Lower lobe of right lung (tissue), 2 donors: ENCODE measurements at places on chromosomes 1 and 21. TPM values are rescaled to one million over a fixed set of nuclear protein-coding genes. Genes with fewer than 3 reads are reported as not detected.

The ARHGEF16 gene
- total RNA-seq: 10.6 TPM

GRCh38 chr1:91900562-91900961, 14.6 kb upstream of the TGFBR3 start:
- DNase-seq: no peak

GRCh38 chr1:31412732-31413404, at the start of gene SERINC2:
SERINC2 (plus strand) TSS chr1:31413213; CDS start chr1:31413266, 53 bp downstream.
- peak; percentile 59 for DNase-seq

The LRRC71 gene
- total RNA-seq: 5.3 TPM

The RHCE gene
- total RNA-seq: 0.65 TPM

The GNG12 gene
- 43.3 TPM for total RNA-seq

GRCh38 chr1:40394491-40395172, 21.1 kb downstream of the SMAP2 start:
- no peak for DNase-seq

DNA sequence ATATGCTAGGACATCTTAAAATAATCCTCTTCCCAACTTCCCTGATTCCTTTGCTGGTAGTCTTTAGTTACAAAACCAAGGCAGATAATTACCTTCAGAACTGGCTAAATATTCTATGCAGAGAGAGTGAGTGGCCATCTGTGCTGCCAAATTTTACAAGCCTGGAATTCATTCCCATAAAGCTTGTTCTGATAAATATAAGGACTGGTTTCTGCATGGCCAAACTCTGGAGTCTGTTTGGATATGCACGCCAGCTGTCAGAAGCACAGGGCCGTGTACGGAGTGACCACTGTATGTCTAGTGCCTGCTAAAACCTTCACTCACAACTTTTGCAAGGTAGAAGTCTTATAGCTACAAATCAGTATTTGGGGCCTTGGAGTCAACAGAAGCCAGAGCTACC, 66.5 kb upstream of the RAVER2 start:
- DNase-seq: no peak

DNA sequence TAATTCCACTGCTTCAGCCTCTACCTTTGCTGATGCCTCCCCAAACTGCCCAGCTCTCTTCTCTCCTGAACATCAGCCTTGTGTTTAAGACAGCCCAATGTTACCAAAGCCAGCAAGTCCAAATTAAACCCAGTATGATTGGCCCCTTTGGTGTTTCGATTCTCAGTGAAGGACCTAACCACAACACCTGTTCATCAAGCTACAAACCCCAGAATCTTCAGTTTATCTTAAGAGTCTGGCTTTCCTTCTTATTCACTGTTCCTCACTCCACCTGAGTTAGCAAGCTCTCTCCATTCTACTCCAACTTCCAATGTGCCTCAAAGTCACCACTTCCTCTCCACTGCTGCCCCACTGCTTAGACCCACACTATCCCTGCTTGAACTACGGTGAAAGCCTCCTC, 25.5 kb upstream of the ITPKB start:
- no peak for DNase-seq

DNA sequence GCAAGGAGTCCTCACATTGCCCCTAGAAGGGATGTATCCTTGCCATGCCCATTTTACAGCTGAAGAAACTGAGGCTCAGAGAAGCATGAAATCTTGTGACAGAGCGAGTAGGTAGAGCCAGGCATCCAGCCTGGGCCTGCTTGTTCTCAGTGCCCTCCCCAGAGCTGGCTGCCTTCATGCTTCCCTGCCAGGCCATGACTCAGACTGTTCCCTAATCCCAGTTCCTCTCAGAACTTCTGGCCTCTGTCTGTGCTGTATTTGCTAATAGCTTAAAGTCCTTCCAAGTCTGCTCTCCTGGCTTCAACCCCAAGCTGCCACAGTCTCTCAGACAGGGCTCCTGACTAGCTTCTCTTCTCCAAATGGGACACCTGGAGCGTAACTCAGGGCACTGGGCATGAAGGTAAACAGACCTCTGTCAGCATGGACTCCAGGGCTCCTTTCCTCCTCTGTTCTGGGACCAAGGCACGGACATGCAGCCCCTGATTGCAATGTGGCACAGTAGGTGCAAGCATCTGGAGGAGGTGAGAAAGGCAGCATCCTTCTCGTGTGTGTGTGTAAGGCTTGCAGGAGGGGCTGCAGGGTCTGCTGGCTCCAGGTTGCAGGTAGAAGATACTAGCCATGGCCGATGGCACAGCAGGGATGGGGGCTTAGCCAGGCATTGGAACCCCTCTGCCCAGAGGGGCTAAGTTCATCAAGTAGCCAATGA, 122.7 kb downstream of the HMGB4 start:
- no peak for DNase-seq

DNA sequence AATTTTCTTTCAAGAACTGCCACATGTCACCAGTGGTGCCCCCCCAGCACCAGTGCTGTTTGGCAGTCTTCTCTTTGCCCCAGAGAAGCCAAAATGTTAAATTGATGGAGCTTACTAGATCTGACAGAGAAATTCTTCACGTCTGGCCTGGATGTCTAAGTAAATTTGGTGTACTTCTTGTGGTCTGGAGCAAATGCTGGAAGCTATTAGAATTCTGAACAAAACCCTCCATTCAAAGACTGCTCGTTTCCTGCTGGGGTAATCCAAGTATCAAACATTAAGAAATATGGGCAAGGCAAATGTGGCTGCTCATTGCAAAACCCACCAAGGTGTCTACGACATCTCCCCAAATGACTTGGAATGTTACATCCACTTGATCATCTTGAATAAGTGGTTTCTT, 92.3 kb downstream of the ROR1 start:
- DNase-seq: no peak

GRCh38 chr1:11516961-11517635, 38.1 kb downstream of the DISP3 start:
- no peak for DNase-seq

The CD1B gene
- total RNA-seq: not detected

The PAQR6 gene
- total RNA-seq: 2.3 TPM

The ATP1B1 gene
- total RNA-seq: 173 TPM

- DNase-seq: no peak
Observed at GRCh38 chr1:244954359-244954758, 90.0 kb upstream of the HNRNPU start.

DNA sequence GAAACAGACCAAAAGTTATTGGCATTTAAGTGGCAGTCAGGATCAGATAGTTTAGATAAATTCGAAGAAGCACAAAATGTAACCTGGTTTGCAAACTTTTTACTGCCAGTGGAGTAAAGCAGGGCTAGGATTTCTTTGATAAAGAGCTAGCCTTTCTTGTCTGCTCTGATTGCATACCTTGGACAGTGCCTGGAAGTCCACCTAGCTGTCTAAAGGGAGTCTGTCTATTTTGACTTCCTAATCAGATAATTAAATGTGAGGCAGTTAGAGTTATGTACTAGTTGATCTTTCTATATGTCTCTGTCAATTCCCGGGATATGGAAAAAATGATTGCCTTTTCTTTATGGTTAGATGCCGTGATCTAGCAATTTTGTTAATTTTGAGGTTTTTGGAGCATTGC, 4.1 kb downstream of the GPSM2 start:
- no peak for DNase-seq

The RTCA gene
- total RNA-seq: 31.1 TPM

The SAMSN1 gene
- total RNA-seq: 21.5 TPM

GRCh38 chr1:229448845-229449244, 15.0 kb upstream of the ACTA1 start:
- DNase-seq: no peak

DNA sequence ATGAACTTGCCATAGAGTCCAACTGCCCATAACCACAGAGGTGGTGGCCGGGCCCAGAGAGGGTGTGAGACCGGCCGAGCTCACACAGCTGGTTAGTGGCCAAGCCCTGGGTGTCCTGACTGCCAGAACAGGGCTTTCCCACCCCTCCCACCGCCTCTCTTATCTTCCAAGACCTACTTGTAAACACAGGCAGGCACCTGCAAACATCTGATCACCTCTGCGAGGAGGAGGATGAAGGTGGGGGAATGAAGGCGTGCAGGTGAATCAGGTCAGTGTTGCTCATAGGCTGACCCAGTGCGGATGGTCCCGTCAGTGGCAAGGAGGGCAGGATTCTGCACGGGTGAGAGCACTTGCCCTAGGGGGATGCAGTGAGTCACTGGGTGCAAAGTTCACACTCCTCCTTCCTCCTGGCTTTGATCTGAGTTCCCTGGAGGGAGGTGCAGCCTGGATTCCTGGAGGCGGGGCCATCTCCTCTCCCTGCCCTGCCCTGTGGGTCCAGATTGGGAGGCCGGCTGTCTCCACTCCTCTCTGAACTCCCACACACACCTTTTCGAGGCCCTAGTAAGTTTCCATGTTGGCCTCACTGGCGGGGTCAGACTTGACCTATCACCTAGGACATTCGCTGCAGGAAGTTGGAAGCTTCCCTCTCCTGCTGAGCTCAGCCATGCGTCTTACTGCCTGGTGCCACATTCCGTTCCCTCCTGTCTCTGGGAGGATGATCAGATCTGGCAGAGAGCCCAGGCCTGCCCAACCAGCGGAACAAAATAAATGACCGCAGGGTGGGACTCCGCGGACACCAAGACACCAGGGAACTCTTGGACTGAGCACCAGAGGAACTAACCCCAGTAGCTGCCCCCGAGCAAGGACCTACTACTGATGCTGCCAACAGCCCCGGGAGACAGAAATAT, 7.3 kb downstream of the UQCRHL start:
- DNase-seq: peak; percentile 69

The OR2G6 gene
- not detected for total RNA-seq

The ARHGAP29 gene
- total RNA-seq: 63.8 TPM

DNA sequence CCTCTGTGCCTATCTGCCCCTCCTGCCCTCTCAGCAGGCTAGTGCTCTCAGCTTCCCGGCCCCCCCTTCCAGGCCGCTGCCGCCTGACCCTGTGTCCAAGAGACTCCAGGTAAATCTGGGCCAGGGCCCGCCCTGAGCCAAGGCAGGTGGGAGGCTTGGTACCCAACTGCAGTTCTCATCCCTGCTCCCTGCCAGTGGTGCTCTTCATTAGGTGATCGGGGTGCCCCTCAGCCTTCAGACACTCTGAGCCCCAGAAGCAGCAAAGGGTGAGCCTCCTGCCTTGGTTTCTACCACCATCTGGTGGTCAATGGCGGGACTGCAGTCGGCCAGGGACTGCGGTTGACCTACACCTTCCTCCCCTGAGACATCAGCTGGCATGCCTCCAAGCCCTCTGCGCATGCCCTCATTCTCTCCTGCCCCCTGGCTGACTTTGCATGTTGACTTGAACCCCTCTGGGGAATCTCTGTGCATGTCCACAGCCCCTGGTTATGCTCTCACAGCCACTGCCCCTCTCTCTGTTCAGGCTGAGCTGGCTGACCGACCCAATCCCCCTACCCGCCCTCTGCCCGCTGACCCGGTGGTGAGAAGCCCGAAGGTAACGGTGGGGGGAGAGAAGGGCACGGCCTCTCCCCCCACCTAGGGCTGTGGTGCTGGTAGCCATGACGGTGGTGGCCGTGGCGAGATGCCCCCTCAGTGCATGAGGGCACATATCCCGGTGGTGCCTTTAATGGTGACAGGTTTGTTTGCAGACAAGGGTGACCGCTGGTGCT, 2.0 kb upstream of the EFNA4 start:
- peak; percentile 88 for DNase-seq

GRCh38 chr1:111769517-111770146, 13.9 kb downstream of the DDX20 start:
- DNase-seq: no peak

DNA sequence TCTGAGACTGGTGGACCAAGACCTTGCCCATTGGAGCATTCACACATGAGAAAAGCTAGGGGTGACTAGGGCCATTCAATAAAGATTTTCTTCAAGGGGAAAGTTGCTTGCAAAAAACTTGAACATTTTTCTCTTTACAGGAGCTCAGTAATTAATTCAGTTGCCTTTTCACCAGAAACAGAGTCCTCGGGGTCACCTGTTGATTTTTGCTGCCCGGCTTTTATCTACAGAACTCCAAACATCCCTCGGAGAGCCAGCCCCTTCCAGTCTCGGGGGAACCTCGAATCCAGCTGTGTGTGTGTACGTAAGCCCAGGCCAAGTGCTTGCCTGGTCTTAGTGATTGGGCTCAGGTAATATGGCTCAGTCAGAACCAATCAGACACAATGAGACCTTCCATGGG, 47.5 kb downstream of the PCNX2 start:
- DNase-seq: no peak

- DNase-seq: no peak
Observed at GRCh38 chr1:169363046-169363730, 4.4 kb downstream of the NME7 start.

- no peak for DNase-seq
Observed at GRCh38 chr1:55204997-55205396, 10.2 kb downstream of the USP24 start.

The HMCN1 gene
- 28.0 TPM for total RNA-seq

DNA sequence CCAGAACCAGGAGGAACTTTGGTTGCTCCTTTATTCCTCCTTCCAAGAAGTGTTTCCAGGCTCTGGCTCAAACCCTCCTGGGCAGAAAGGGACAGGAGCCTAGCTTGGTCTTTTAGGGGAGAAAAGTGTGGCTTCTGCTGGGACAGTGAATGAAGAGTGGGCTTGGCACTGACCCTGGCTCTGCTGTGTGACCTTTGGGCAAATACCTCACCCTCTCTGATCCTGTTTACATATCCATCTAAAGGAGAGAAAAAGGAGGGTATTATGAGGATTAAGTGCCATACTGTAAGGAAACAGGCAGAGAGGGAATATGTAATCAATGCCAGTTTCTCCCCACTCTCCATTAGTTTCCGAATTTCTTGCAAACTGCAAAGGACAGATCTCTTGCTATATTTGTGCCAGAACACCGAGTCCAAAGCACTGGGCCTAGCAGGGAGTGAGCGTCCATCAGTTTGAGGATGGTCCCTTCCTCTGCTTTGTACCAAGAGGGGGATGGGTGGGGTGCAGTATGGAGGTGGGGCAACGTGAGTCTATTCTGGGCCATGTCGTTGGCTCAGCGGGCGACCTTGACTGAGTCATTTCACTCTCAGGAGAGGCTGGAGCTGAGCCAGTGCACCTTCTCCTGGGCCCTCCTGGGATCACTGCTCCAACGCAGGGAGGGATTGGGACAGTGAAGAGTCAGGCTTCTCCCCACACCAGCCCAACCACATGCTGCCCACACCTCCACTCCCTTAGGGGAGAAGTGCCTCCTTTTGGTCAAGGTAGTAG, 38.4 kb downstream of the IGSF21 start:
- DNase-seq: no peak

DNA sequence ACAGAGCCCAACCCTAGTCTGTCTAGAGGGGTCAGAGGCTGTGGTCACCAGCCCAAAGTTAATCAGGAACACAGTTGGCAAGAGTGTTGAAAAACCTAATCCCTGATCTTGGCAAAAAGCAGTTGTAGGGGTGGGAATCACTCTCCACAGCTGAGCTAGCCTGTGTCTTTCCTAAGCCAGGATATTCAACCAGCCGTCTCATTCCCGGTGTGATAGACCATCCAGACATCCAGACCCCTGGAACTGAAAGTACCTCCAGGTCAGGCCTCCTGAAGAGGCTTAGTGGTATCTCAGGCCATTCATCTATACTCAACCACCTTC, 4.9 kb downstream of the LHX9 start:
- DNase-seq: no peak

The SH3BGR gene
- total RNA-seq: 4.1 TPM
